Hepatocyte (in vitro differentiated cells): ENCODE measurements at places on chromosomes 5 and 9. TPM values are rescaled to one million over a fixed set of nuclear protein-coding genes. Genes with fewer than 3 reads are reported as not detected.

TOR4A gene
- 13.7 and 14.4 TPM in 2 replicates for total RNA-seq

GRCh38 chr9:127805620-127806019, 2.9 kb downstream of the FPGS start:
- peak; percentile 45 for DNase-seq

CARTPT gene
- 0.60 and 3.3 TPM in 2 replicates for total RNA-seq

DNA sequence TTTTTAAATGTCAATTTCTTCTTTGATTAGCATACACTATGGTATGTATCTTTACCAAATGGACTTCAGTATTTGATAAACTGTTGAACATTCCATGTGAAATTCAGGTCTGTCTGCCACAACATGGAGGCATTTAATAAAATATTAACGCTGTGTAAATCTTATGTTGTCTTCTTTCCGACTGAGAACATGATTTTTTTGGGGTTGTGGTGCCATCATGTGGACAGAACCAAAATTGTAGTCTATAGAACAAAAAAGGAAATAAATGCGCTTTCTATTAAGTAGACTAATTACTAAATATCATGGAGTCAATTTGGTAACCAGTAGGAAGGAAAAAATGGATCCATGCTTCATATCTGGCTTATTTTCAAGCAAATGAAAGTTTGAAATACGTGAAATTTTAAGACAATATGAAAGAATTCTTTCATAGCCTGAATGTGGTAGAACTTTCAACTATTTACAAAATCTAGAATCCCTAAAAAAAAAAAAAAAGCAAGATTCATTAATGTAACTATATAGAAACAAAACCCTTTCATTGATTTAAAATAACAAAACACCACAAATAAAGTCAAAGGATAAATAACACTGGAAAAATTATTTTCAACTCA, 2.8 kb upstream of the PLK2 start:
- peak; percentile 68 for DNase-seq

SLC25A48 gene
- 1.0 and 7.0 TPM in 2 replicates for total RNA-seq

ARHGEF28 gene
- total RNA-seq: 7.6 and 11.2 TPM in 2 replicates

DNA sequence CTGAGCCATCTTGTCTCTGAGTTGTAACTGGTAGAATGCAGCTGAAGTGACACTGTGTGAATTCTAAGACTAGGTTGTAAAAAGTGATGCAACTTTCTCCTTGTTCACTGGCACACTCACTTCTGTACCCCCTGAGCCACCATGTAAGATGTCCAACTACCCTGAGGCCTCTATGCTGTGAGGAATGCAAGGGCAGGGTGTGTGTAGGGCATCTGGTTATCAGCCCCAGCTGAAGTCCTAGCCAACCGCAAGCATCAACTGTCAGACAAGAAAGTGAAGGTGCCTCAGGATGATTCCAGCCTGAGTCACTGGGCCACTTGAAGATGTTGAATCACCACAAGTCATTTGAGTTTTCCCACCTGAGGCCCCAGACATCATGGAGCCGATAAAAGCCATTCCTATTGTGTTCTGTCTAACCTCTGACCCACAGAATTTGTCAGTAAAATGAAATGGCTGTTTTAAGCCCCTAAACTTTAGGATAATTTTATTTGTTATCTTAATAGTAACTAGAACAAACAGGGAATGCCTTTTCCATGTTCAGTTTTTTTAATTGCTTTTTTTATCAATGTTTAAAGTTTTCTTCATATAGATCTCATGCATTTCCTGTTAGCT, 18.7 kb upstream of the RHOBTB3 start:
- DNase-seq: peak; percentile 82

GRCh38 chr9:78786794-78787193, 489.9 kb downstream of the PSAT1 start:
- DNase-seq: peak; percentile 6

CLTA gene
- total RNA-seq: 317 and 339 TPM in 2 replicates

DNA sequence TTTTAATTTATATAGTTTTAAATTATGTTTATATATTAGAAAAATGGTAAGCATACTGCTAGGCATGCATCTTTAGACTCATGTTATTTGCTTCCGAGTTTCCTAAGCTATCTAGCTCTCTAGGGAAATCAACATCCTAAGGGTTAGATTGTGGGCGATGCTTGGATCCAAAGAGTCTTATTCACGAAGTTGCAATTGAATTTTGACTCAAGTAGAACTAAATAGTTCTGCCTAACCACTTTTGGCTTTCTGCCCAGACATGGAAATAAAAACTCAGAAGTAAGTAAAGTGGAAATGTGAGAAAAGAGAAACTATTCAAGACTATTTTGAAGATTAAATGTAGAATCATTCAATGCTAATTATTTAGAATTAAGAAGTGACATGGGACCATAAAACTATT, 440.4 kb downstream of the CDH18 start:
- DNase-seq: peak; percentile 27

- no peak for DNase-seq
These were observed 34.8 kb downstream of the CAMK2A start for GRCh38 chr5:150254774-150255173.

DNA sequence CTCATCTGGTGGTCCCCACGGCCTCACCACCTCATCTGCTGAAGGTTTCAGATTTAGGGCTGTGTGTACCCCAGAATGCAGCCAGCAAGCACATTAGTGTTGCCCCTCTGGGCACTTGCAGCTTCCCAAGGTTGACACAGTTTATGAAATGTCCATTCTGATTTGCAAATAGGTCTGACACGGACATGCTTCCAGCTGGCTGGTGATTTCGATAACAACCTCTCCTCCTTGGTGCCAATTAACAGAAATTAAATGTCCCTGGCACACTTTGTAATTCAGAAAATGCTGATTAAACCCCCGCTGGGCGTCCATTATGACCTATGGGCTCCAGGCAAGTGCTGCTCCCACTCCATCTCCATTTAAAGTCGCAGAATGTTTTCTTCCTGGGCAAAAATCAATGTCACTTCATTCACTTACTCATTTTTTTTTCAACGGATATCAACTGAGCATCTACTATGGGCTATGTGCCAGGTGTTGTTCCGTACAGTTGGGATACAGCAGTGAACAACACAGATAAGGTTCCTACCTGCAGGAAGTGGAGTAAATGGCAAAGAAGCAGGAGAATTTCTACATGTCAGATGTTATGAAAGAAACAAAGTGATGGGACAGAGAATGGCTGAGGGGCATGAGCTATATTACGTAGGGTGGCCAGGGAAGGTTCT, 32.0 kb downstream of the PLAC8L1 start:
- DNase-seq: no peak

CXCL14 gene
- total RNA-seq: 52.5 and 56.1 TPM in 2 replicates

DNA sequence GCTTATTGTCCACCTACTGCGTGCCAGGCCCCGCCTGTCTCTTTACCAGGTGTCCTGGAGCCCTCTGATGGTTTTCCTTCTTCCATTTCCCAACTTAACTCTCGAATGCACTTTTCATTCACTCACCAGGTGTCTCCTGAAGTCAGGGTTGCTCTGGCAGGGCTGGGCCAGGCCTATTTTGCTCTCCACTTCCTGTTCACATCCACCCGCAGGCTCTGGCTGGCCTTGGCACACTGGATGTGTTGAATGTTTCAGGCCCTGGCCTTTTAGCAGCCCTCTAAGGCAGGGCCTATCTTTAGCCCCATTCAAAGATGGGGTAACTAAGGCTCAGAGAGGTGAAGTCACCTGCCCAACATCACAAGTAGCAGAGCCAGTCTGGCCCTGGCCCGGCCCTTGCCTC, 16.4 kb downstream of the LRRC8A start:
- no peak for DNase-seq

DNA sequence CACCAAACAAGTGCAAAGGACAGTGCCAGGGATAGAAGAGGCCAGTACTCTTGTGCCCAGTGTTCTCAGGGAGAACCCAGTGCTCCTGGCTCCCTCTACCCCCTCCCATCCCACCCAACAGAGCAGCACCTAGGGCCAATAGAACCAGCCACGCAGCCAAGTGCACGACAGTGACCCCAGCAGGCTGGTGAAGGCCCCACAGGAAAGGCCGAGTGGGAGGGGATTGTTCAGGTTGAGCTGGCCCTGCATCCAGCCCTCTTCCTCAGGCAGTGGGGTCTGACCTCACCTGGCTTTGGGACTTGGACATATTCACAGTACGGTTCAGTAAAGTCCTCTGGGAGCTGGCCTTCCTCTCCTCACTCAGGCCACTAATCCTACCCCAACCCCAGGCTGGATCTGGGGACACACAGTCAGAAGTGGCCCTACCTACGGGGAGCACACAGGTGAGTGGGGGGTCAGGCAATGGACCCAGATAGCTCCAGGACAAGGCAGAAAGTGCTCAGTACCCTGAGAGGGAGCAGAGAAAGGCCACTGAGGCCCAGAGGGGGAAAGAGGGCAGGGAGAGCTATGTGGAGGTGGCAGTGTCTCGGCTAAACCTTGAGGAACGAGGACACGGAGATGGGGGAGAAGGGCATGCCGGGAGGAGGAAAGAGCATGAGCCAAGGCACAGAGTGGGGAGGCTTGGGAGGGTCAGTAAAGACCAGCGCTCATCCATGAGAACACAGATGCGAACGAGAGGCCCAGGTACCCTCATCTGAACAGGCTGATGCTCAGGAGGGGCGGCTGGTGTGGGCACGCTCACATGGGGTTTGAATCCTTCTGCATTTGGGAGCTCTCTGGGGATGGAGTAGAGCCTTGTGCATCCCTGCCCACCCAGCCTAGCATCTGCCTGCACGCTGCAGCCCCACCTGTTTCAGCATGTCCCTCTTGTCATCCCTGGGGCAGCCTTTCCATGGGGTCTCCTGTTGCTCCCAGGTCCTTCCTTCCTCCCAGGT, 25.6 kb downstream of the POLR1E start:
- peak; percentile 16 for DNase-seq

- no peak for DNase-seq
These were observed 34.8 kb downstream of the NADK2 start for GRCh38 chr5:36206913-36207312.

FAM78A gene
- total RNA-seq: 0.27 and 0.52 TPM in 2 replicates

- DNase-seq: no peak
These were observed 49.5 kb upstream of the ELOVL7 start for GRCh38 chr5:60893521-60893920.

- DNase-seq: no peak
These were observed 255.6 kb downstream of the NFIB start for GRCh38 chr9:14058325-14058688.

DNA sequence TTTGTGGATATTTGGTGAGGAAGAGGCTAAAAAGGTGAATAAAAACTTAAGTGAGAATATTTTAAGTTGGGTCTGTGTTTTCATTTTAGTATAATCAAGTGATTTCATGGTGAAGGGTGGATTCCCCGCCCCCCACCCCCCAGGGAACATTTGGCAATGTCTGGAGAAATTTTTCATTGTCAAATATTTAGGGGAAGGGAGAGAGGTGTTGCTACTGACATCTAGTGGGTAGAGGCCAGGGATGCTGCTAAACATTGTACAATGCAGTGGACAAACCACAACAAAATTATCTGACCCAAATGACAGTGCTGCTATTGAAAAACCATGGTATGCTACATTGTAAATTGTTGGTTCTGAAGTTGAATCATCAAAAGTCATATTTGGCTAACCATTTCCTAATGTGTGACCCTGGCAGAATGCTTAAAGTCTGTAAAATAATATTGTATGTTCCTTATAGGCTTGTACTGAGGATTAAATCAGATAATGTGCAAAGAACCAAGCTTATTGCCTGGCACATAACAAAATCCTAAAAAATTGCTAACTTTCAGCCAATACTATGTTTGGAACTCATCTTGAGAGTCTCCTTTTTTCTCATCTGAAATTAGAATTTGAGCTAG, 5.6 kb downstream of the C5orf24 start:
- no peak for DNase-seq

DNA sequence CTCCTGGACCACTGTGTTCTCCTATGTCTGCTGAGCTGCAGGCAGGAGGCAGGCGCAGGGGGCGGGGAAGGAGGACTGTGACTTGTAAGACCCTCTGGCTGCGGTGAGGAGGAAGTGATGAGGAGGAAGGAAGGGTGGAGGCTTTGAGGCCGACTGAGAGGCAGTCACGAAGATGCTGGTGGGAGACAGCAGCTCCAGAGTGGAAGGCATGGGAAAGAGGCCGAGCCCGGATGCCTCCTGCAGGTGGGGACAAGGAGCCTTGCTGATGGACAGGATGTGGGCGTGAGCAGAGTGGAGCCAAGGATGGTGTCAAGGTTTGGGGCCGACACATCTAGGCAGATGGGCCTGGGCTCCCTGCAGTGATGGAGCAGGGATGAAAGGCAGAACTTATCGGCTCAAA, 74.3 kb upstream of the ICE1 start:
- no peak for DNase-seq

PRDM12 gene
- total RNA-seq: not detected in 2 replicates

DNA sequence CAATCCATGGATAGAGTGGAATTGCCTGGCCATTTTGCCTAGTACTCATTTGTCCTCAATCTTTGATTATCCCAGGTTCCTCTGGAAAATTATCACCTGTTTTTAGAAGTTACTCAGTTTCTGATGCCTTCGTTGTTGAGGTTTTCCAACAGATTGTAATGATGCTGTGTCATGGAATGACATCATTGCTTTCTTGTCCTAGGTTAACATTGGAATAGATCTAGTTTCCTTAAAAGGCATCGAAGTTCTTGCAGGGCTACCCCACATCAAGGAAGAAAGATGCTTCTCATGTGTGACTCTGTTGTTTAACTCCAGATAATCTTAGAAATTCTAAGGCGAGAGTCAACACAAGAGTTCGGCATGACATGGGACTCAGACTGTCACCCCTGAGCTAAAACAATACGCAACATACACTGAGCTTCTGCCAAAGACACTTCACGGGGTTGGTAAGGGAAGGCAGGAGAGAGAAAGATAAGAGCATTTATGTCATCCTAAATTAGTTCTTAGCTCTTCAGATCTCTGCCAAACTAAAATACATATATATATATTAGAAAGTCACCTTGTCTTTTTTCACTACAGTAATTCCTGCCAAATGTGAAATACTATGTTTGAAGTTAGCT, 293.2 kb upstream of the WWC1 start:
- no peak for DNase-seq

TARS1 gene
- total RNA-seq: 206 and 237 TPM in 2 replicates

GRCh38 chr9:690517-691111, 150.9 kb upstream of the DMRT1 start:
- DNase-seq: no peak

DNA sequence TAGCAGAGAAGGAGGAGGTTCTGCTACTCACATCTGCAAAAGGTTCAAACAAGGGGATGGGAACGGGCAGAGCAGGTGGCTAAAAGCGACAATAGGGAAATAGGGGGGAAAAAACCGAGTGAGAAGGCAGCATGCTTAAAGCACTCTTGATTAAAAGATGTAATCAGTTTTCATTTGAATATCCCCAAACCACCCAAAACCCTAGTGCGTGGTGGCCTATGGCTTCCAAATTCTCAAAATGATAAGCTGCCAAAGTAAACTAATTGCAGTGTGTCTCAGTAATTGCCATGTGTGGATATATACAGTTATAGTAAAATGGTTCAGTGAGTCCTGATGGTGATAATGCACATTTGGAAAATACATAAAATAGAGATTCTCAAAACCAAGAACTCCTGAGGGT, 315.2 kb upstream of the RFX3 start:
- no peak for DNase-seq

DAB2IP gene
- 23.6 and 31.0 TPM in 2 replicates for total RNA-seq

ZDHHC11 gene
- 3.0 and 5.8 TPM in 2 replicates for total RNA-seq
